HCT116 (cell line): ENCODE measurements at places on chromosomes 6 and 20. TPM values are rescaled to one million over a fixed set of nuclear protein-coding genes. Genes with fewer than 3 reads are reported as not detected.
A peak's percentile ranks its signal among the peaks of the same experiment; 100 is the strongest.

GRCh38 chr6:135088281-135088680 lies 33.7 kb upstream of the HBS1L start:
- no peak for DNase-seq
- no peak overlapping the region for H3K27ac ChIP-seq
- no peaks in the 10 kb centered on the region for H3K27me3 ChIP-seq
- H3K36me3 ChIP-seq, result no peaks in the 10 kb centered on the region
- H3K4me1 ChIP-seq, result no peaks in the 10 kb centered on the region

DNA sequence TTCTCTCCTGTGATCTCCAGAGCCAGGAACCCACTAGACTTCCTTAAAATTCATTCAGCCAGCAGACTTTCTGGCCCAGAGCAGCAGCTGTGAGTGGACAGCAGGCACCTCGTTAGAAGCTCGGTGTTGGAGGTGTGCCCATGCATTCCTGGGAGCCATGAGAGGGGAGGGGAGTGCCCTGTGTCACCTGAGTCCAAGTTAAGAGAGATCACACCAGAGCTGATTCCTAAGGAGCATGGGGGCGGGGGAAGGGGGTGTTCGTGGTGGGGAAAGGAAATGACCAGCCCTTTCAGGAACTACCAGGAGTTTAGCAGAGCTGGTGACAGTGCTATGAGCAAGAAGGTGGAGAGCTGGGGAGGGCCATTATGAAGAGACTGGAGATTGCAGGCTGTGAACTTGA lies 46.9 kb downstream of the GFRA4 start:
- H3K4me1 ChIP-seq, result peaks cover 4% of the 10 kb centered on the region; the same call in 1 of the 2 replicates
- H3K36me3 ChIP-seq, result no peaks in the 10 kb centered on the region
- no peak for DNase-seq
- no peak overlapping the region for H3K27ac ChIP-seq

DNA sequence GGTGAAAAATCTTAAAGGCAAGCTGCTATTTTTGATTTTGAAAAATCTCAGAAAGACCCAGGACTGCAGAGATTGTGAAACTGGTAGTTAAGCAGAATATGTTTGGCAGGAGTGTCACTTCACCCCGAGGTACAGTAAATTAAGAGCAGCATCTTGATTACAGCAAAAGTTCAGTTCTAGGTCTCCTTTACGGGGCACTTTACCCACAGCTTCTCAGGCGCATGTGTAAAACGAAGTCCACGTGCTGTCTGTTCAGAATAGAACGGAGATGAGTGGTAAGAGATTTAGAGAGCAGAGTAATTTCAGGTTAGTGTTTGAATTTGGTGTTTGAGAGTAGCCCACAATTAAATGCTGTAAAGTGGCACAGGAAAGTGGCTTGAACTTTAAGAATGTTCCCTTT lies 84.0 kb downstream of the FARS2 start:
- H3K4me1 ChIP-seq, result no peaks in the 10 kb centered on the region
- no peak for DNase-seq
- no peaks in the 10 kb centered on the region for H3K36me3 ChIP-seq
- no peak overlapping the region for H3K4me3 ChIP-seq
- no peaks in the 10 kb centered on the region for H3K27me3 ChIP-seq

DNA sequence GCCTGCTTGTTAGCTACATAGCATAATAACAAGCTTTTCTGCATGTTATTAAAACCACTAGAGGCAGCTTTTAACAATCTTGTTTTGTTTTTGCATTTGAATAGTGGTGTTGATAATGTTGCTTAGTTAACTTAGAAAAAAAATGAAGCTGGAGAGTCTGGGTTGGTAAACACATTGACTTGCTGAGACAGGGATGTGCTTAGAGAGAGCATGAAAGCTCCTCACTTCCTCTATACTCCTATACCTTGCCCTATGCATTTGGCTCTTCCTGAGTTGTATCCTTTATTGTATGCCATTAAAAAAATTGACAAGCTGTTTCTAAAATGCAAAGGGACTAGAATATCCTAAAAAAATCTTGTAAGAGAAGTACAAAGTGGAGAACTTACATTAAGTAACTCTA lies 13.6 kb downstream of the FAM83B start:
- DNase-seq, result no peak
- no peaks in the 10 kb centered on the region for H3K36me3 ChIP-seq
- no peaks in the 10 kb centered on the region for H3K27me3 ChIP-seq
- no peak overlapping the region for H3K4me3 ChIP-seq
- no peak overlapping the region for H3K27ac ChIP-seq

DNA sequence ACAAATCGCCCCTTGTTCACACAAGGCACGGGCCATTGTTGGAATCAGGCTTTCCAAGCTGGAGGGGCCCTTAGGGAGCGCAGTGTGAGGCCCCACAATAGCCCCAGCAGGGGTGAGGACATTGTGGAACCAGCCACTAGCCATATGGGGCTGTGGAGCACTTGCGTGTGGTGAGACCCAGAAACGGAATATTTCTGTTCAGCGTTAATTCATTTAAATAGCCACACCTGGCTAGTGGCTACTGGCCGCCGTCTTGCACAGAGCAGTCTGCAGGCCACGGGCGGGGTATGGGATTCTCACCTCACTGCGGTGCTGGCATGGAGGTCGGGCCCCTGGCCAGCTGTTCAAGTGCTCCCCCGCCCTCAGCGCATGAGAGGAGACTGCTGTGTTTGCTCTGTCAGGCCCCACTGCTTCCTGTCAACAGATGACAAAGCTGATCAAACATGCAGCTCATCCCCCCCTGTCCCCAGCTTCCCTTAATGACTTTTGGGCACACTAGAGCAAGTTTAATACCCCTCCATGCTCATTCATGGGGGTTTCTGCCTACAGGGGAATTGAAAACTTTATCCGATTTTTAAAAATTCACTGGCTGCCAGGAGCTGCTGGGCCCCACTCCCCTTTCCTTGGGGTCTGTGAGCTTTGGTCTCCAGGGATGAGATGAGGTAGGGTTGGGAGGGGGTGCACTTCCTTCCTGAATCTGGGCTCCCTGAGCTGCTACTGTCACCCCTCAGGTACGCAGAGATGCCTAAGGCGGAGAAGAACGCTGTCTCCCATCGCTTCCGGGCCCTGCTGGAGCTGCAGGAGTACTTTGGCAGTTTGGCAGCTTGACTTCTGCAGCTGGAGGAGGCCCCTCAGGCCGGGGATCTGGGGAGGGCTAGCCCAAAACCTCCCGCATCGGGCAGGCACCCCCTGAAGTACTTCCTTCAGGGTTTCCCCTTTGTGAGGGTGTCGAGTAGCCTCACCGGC lies 13.6 kb downstream of the ITPA start:
- no peak overlapping the region for H3K27ac ChIP-seq
- H3K27me3 ChIP-seq, result no peaks in the 10 kb centered on the region
- H3K36me3 ChIP-seq, result peaks cover 16% of the 10 kb centered on the region; the same call in 1 of the 2 replicates
- H3K4me1 ChIP-seq, result peaks cover 6% of the 10 kb centered on the region; the same call in 1 of the 2 replicates
- DNase-seq, result no peak

- no peaks in the 10 kb centered on the region for H3K27me3 ChIP-seq
- no peaks in the 10 kb centered on the region for H3K36me3 ChIP-seq
- peaks cover 8% of the 10 kb centered on the region for H3K4me1 ChIP-seq
- H3K4me3 ChIP-seq, result no peak overlapping the region
- no peak overlapping the region for H3K27ac ChIP-seq
Measured at GRCh38 chr6:42428326-42429041, 23.2 kb downstream of the TRERF1 start.

DNA sequence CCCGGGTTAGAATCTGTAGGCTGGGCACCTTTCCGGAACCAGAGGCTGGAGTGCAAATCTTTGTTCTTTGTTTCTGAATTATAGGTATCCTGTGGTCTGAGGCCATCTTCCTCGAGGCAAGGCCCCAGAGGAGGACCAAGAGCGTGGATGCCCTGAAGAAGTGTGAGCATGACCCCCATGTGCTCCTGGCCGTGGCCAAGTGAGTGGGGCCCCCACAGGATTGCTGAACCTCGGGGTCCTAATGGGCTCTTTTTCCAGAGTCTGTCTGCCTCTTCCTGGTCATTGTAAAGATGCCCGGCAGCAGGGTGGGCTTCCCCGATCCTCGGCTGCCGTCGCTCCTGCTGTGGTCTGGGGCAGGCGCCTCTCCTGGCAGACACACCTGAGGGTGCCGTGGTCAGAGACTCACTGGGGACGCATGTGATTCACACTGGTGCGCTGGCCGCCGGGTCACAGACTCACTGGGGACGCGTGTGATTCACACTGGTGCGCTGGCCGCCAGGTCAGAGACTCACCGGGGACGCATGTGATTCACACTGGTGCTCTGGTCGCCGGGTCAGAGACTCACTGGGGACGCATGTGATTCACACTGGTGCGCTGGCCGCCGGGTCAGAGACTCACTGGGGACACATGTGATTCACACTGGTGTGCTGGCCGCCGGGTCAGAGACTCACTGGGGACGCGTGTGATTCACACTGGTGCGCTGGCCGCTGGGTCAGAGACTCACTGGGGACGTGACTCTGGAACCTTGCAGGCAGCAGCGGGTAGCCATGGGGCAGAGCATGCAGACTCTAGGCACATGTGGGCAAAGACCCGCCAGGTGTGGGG lies 6.5 kb upstream of the C20orf204 start:
- H3K4me1 ChIP-seq, result no peaks in the 10 kb centered on the region
- DNase-seq, result no peak
- H3K36me3 ChIP-seq, result peaks cover 18% of the 10 kb centered on the region

DNA sequence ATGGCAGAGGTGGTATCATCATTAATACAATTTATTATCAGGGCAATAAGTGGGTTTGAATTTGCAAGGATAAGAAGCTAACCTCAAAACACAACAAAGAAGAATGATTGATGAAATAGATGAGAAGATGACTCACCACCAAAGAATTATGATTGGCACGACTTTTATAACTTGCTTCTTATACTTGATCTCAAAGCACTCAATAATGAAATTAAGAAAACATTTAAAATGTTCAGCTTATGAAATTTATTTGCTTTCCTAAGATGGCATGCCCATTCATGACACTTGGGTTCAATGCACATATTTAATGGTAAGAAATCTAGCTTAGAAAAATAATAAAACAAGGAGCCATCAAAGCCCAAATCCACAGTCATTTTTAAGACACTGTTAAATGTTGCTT lies 477.5 kb downstream of the GJA1 start:
- no peak overlapping the region for H3K27ac ChIP-seq
- H3K27me3 ChIP-seq, result no peaks in the 10 kb centered on the region
- peaks cover 3% of the 10 kb centered on the region; the same call in 1 of the 2 replicates for H3K4me1 ChIP-seq
- H3K36me3 ChIP-seq, result no peaks in the 10 kb centered on the region
- DNase-seq, result no peak

- peaks cover 6% of the 10 kb centered on the region; the same call in 1 of the 2 replicates for H3K4me1 ChIP-seq
- no peak overlapping the region for H3K4me3 ChIP-seq
- DNase-seq, result no peak
- H3K27me3 ChIP-seq, result 0 out of 2 replicates have a peak, but pooled peaks cover 11% of the 10 kb centered on the region
Measured at GRCh38 chr20:58225452-58226200, 2.8 kb downstream of the ANKRD60 start.

- no peak overlapping the region for H3K4me3 ChIP-seq
- H3K27ac ChIP-seq, result no peak overlapping the region
- H3K4me1 ChIP-seq, result no peaks in the 10 kb centered on the region
- no peak for DNase-seq
- H3K36me3 ChIP-seq, result no peaks in the 10 kb centered on the region
Measured at GRCh38 chr6:127952831-127953230, 52.0 kb upstream of the THEMIS start.

GRCh38 chr20:38114353-38114791 lies 50.7 kb downstream of the TGM2 start:
- H3K4me1 ChIP-seq, result peaks cover 7% of the 10 kb centered on the region; the same call in 1 of the 2 replicates
- H3K36me3 ChIP-seq, result no peaks in the 10 kb centered on the region
- no peak overlapping the region for H3K4me3 ChIP-seq
- DNase-seq, result no peak
- no peaks in the 10 kb centered on the region for H3K27me3 ChIP-seq

DNA sequence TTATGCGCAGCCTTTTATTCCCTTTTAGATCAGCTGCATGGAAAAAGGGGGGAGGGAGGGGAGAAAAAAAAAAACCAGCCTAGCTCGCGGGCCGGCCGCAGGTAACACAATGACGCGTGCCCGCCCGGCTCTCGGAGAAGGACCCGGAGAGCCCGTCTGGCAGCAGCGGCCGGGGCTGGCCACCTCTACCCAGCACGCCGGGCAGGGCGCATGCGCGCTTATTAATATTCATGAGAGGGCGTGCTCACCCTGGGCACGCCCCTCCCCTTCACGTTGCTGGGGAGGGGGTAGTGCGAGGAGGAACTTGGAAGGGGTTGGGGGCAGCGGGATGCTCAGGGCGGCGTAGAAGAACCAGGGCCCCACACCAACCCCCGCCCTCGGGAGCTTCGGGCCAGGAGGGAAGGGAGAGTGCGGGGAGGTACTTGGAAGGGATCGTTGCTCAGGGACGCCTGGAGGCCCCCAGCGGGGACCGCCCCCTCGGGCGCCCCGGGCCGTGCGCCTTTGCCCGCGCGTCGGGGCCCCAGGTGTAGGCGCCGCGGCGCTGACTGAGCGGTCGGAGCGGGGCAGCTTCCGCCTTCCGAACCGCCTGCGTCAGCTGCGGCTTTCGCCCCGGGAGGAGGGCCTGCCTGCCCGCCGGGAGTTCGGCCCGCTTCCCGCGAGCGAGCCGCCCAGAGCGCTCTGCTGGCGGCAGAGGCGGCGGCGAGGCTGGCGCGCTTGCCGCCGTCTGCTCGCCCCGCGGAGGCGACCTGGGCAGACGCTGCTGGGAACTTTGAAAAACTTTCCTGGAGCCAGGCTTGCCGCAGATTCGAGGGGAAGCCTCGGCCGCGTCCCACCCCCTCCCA lies at the start of gene JAG1:
Gene JAG1 (minus strand): TSS at position 158 of the 842 bp plus-strand sequence. CDS start 469 bp downstream, outside the sequence.
- H3K4me3 ChIP-seq, result peak within 1 kb of the TSS; percentile 90
- peaks cover 13% of the 10 kb centered on the region for H3K4me1 ChIP-seq
- peaks cover 4% of the 10 kb centered on the region; the same call in 1 of the 2 replicates for H3K36me3 ChIP-seq
- H3K27me3 ChIP-seq, result no peaks in the 10 kb centered on the region

- no peak for DNase-seq
- no peaks in the 10 kb centered on the region for H3K4me1 ChIP-seq
- H3K36me3 ChIP-seq, result peaks cover 22% of the 10 kb centered on the region; the same call in 1 of the 2 replicates
- H3K27ac ChIP-seq, result no peak overlapping the region
- H3K27me3 ChIP-seq, result no peaks in the 10 kb centered on the region
- no peak overlapping the region for H3K4me3 ChIP-seq
Measured at GRCh38 chr20:49112596-49113274, 66.6 kb downstream of the CSE1L start.

DNA sequence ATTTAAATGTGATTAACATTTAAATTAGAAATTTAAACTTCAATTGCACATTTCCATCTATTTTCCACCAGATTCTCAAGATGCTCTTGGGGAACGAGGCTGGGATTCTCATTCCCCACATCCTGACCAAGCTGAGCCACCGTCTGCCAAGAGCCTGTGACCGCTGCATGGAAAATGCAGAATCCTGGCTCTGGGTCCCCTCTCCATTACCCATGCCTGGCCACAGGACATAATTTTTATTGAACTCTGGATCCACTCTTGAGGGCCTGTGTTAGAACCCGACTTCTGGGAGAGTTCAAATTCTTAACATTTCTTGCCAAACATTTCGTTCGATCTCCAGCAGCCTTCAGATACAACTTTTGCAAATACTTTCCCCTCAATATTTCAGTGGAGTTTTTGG lies 201.6 kb upstream of the SNX9 start:
- H3K4me1 ChIP-seq, result no peaks in the 10 kb centered on the region
- no peak for DNase-seq
- no peaks in the 10 kb centered on the region for H3K27me3 ChIP-seq
- no peak overlapping the region for H3K4me3 ChIP-seq
- H3K36me3 ChIP-seq, result no peaks in the 10 kb centered on the region

- DNase-seq, result no peak
- H3K4me3 ChIP-seq, result no peak overlapping the region
- H3K27ac ChIP-seq, result no peak overlapping the region
- H3K27me3 ChIP-seq, result no peaks in the 10 kb centered on the region
- no peaks in the 10 kb centered on the region for H3K4me1 ChIP-seq
Measured at GRCh38 chr6:169589699-169590257, 112.1 kb downstream of the WDR27 start.

The SLA2 gene
- total RNA-seq, result 0.12 TPM
